Stimulated activated CD8-positive, alpha-beta memory T cell treated with anti-CD3 and anti-CD28 coated beads, Interleukin-12 subunit alpha, Interleukin-12 subunit beta, amount 100 ng/mL, for 4 hours (primary cell): ENCODE measurements at places on chromosomes 16 and 17.

DNA sequence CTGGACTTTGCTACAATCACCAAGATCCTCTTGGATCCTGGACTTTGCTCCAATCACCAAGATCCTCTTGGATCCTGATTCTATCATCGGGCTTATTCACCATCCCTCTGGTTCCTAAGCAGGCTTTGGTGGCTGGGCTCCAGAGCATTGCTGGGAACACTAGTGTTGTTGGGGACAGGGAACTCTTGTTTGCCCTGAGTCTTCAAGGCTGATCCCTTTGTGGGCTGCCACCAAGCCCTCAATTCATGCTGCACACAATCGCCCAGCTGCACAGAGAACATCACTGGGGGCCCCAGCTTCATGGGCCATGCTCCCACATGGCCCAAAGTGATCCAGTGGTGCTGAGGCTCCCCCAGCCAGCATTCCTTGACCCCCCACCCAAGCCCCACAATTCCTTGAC lies 88.3 kb downstream of the TMEM132E start:
- no peak for DNase-seq

- no peak for DNase-seq
These were observed 225.7 kb downstream of the C16orf78 start for GRCh38 chr16:49599281-49599680.

GRCh38 chr16:53018834-53019416 lies 33.8 kb downstream of the CHD9NB start:
- no peak for DNase-seq

DNA sequence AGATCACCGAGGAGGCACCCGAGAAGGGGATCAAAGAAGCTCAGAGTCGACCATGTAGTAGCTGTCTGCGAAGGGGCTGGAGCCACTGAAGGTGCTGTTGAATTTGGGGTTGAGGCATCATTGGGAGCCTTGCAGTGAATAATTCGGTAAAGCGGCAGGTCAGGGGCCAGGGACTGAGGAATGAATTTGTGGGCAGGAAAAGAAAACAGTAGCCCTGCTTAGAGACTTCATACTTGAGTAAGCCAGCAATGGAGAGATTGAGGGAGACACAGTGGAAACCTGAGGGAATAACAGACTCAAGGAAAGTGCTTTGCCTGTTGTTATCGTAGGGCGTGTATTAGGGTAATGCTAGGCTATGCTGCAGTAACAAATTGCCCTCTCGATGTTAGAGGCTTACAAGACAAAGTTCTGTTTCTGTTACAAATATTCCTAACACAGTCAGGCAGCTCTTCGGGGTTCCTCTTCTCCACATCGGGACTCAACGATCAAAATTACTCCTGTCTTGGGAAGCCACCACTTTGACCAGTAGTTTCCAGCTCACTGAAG lies 13.4 kb upstream of the HERPUD1 start:
- no peak for DNase-seq

DNA sequence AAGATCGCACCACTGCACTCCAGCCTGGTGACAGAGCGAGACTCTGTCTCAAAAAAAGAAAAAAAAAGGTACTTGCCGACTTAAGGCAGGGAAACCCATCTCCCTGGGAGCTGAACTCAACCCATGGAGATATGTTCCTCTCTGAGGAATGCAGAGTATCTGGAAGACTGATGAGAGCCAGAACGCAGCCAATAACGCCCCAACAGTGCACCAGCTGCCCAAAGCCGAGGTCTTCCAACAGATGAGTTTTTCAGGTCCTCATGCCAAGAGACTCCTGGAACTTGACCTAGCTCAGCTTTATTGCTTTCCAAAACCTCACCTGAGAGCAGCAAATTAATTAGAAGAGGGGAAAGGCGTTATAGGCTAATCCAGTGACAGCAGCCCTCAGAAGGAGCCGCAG lies 9.4 kb downstream of the ELAC2 start:
- no peak for DNase-seq

- no peak for DNase-seq
These were observed 14.2 kb upstream of the CRK start for GRCh38 chr17:1470071-1470754.

- no peak for DNase-seq
These were observed 299.4 kb upstream of the IRX3 start for GRCh38 chr16:54585998-54586340.

- no peak for DNase-seq
These were observed at the start of gene CDH11 for GRCh38 chr16:65121870-65122723. Gene CDH11, minus strand, starts transcription at chr16:65122063. Its CDS starts 117,194 bp downstream, at chr16:65004869.

DNA sequence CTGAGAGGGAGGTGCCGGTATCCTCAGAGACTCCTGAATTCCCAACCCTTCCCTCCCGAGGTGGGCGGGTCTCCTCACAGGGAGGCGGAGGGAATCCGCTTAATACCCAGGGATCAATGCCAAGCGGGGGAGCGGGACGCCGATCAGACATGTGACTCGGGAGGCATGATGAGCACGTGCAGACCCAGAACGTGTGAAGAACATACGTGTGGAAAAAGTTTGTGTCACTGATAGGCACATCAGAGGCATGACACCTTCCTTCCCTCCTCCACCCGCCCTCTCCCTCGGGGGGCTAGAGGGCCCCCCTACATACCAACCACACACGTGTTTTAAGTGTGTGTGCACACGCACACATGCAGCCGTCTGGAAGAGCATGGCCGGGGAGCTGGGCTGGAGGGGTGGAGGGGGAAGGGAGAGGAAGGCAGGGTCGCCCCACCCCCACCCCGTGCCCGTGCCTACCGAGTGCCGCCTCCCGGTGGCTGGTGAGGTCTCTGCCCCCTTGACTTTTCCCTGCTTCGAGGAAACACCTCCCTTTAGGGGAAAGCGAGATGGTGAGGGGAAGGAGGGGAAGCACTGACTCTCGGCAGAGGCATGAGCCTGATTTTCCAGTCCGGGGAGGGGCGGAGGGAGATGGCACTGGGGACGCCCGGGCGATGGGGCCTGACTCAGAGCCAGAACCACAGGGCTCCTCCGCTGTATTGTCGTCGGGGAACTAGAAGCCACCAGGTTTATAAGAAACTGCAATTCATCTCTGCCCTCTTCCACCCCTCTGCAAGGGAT lies 12.1 kb upstream of the TBX21 start:
- peak; percentile 95 for DNase-seq

GRCh38 chr17:40093005-40093579 lies 7.3 kb downstream of the NR1D1 start:
- DNase-seq = no peak

DNA sequence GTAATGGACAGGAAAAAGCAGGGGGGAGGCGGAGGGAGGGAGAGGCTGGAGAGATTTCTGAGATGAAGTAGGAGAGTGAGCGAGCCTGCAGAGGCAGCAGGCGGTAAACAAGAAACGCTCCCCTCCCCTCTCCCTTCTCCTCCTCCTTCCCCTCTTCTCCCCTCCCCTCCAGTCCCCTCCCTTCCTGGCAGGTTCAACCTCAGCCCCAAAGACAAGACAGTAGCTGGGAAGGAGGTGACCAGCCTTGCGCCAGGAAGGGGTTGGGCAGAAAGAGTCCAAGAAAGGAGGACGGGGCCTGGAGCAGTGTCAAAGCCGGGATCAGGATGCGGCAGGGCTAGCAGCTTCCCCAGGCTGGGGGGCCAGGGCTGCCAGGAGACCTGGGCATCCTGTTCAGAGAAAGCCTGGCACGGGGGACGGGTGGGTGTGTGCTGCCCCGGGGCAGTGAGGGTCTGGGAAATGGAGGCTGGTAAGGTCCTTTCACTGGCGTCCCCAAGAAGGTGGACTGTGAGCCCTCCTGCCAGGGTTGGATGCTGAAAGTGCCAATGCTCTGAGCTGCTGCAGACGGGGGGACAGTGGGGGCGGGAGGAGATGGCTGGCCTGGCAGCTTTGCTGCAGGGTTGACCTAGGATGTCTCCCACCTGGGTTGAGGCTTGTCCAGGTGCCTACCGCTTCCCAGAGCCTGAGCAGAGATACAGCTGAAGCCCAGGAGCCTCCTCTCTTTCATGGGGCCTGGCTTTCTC lies 261.6 kb upstream of the TNRC6C start:
- DNase-seq = no peak

GRCh38 chr16:65634291-65634690 lies 512.4 kb upstream of the CDH11 start:
- no peak for DNase-seq

DNA sequence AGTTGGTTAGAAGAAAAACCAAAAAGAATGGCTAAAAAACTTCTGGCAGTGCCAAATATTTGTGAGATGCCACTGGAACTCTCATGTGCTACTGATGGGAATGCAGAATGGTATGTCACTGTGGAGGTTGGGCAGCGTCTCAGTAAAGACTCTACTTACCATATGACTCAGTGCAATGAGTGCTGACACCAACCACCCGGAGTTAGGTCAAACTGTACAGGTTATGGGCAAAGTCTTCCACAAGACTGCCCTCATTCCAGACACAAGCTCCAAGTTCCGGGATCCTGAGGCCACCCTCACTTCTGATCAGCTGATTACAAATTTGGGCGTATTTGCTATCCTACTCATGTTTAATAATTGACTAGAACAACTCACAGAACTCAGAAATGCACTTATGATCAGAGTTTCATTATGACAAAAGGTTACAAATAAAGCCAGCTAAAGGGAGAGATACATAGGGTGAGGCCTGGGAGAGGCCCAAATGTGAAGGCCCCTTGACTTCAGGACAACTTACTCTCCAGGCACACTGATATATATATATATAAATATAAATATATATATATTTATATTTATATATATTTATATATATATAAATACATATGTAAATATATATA lies 114.9 kb downstream of the TRIM37 start:
- DNase-seq = no peak

DNA sequence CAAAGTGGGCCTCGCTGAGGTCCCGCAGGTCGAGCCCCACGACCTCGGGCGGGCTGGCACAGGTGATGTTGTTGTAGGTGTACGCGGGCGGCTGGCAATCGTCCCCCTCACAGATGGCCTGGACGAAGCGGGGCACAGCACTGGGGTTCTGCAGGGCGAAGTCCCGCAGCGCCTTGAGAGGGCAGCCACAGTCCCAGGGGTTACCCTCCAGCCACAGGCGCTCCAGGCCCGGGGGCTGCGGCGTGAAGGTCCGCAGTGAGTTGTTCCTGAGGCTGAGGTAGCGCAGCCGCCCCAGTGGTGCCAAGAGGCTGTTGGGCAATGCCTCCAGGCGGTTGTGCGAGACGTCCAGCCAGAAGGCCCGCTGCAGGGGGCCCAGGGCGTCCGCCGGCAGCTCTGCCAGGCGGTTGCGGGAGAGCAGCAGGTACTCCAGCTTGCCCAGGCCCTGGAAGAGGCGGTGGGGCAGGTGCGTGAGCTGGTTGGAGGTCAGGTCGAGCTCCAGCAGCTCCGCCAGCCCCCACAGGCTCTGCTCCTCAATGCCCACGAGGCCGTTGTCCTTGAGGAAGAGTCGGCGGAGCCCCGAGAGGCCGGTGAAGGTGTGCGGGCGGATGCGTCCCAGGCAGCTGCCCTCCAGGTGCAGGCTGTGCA lies 2.8 kb downstream of the IGFALS start:
- no peak for DNase-seq

GRCh38 chr16:10765772-10766171 lies 22.1 kb downstream of the NUBP1 start:
- peak; percentile 13 for DNase-seq
